ENCODE measurements at places on chromosomes 5 and 9. TPM values are rescaled to one million over a fixed set of nuclear protein-coding genes. Genes with fewer than 3 reads are reported as not detected.

Gene SLC46A2
- not detected for total RNA-seq

Gene IRX1
- total RNA-seq, result 0.27 TPM

Gene RGS7BP
- 3.1 TPM for total RNA-seq

Gene CATSPER3
- total RNA-seq, result 0.19 TPM

Gene APBA1
- total RNA-seq, result 4.2 TPM

Gene GMCL2
- not detected for total RNA-seq

Gene IL9
- not detected for total RNA-seq

Gene SEMA5A
- 12.7 TPM for total RNA-seq

Gene C9orf152
- not detected for total RNA-seq

Gene OGN
- total RNA-seq, result under 0.01 TPM

Gene POLK
- 29.7 TPM for total RNA-seq

Gene CRAT
- 22.2 TPM for total RNA-seq

Gene MYORG
- 2.4 TPM for total RNA-seq

Gene SPARC
- total RNA-seq, result 628 TPM

Gene SLC4A9
- total RNA-seq, result not detected

Gene OTP
- not detected for total RNA-seq

Gene UNC5A
- total RNA-seq, result 0.36 TPM

Gene LMX1B
- total RNA-seq, result not detected

Gene MARCOL
- total RNA-seq, result not detected

Gene AK8
- total RNA-seq, result 0.09 TPM

Gene SAPCD2
- 5.5 TPM for total RNA-seq

Gene ZNF454
- 1.2 TPM for total RNA-seq

Gene SLC36A2
- total RNA-seq, result not detected

Gene PAPPA
- total RNA-seq, result 0.09 TPM

Gene SLC34A3
- not detected for total RNA-seq

Gene GRXCR2
- not detected for total RNA-seq

Gene SIGMAR1
- total RNA-seq, result 46.3 TPM

Gene TAF1L
- total RNA-seq, result under 0.01 TPM

Gene TRAF2
- total RNA-seq, result 16.9 TPM

Gene ZBTB34
- total RNA-seq, result 7.7 TPM

Gene SLC6A3
- total RNA-seq, result not detected

Gene HTR1A
- not detected for total RNA-seq

Gene YTHDC2
- 34.4 TPM for total RNA-seq

Data from endothelial cell of coronary artery (primary cell).